ENCODE measurements at places on chromosomes 2 and 18.

DNA sequence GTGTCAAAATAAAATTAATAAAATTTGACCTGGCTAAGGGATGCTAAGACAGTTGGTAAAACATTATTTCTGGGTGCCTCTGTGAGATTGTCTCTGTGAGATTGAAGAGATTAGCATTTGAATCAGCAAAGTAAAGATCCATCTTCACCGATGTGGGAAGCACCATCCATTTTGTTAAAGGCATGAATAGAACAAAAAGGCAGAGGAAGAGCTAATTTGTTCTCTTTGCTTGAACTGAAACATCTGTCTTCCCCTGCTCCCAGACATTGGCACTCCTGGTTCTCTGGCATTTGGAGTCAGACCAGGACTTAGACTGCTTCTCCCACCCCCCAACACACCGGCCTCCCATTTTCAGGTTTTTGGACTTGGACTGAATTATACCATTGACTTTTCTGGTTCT, 603.8 kb upstream of the LINC00305 start:
- DNase-seq, result no peak

DNA sequence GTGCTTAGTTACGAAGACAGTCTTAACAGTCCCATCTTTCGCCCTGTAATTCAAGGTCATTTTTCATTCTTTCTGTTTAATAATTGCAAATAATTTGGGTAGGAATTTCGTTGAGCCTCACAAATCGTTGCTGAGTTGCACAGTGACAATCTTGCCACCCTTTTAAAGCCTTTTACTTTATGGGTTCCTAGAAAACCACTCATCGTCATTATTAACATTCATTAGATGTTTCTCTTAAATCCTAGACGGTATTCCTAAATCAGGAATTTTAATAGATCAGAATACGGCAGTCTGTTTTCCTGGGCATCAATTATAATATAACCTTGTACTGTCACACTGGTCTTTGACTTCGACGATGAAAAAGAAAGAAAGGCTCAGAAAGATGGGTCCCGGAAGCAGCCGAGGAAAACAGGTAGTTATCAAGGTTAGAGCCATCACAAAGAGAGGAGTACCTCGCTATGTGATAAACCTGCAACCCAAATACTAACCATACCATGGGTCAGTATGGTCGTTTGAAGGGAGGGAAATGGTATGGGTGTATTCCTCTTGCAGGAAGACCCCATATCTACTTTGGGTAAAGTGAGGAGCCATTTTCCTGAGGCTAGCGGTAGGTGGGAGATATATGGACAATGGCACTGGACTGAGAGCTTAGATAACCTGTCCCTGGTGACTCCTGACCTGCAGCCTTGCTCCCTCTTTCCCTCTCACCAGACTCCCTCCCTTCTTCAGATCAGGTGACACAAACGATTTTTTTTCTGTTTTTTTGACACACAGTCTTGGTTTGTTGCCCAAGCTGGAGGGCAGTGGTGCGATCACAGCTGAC, 981 bp upstream of the SF3B1 start:
- no peak for DNase-seq

DNA sequence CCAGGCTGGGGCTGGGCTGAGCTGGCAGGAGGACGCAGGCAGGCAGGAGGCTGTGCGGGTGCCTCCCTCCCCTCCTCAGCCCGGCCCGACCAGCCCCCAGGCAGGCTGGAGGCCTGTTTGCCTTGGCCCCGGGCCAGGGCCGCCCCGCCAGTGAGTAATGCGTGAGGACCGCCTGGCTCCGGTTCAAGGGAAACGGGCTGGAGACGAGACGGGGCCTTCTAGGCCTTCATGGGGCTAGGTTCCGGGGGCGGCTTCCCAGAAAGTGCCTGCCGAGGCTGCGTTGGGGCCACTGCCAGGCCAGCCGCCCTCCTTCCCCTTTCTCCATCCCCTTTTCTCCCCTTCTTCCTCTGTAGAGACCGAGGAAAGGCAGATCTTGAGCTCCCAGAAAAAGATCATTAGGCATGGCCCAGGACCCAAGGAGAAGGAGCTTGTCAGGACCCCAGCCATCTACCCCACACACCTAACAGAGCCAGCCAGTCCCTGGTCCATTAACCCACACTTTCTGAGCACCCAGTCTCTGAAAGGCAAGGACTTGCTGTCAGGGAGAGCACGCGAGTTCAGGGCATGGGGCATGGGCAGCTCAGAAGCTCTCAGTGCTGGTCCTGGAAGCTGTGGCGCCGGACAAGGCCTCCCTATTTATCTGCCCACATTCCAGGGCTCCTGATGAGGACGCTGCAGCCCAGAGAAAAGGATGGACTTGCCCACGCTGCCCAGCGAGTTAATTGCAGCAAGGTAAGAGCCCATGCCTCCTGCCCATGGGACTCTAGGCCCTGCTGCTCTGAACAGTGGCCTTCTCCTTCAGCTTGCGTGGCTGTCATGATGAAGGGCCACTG, 48.5 kb downstream of the SMAD7 start:
- DNase-seq, result peak; percentile 85

DNA sequence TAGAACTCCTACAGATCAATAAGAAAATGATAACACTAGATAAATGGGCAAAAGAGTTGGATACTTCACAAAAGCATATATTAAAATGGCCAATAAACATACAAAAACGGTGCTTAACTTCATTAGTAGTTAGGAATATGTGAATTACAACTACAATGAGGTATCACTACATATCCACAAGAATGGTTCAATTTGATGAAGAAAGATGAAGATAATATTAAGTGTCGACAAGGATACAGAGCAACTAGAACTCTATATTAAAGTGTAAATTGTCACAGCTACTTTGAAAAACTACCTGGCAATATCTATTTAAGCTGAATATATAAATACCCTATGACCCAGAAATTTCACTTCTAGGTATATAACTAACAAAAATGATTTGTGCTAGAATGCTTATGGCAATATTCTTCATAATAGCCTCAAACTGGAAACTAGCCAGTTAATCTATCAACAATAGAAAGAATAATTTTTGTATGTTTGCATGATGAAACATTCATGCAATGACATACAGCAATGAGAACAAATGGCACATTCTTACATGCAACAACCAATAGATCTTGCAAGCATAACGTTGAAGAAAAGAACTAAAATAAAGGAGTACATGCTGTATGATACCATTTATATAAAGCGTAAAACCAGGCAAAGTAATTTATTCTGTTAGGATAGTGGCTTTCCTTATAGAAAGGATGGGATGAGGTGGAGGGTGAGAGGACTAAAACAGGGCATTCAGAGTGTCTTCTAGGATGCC, 290.2 kb upstream of the SESTD1 start:
- no peak for DNase-seq

- no peak for DNase-seq
These were observed 166.1 kb upstream of the ZNF521 start for GRCh38 chr18:25517881-25518715.

Data from RCC 7860 (cell line).